ENCODE measurements at places on chromosomes 5 and 9. TPM values are rescaled to one million over a fixed set of nuclear protein-coding genes. Genes with fewer than 3 reads are reported as not detected.

GRCh38 chr5:43415935-43416802 lies 4.0 kb upstream of the CCL28 start:
- no peak for DNase-seq

DNA sequence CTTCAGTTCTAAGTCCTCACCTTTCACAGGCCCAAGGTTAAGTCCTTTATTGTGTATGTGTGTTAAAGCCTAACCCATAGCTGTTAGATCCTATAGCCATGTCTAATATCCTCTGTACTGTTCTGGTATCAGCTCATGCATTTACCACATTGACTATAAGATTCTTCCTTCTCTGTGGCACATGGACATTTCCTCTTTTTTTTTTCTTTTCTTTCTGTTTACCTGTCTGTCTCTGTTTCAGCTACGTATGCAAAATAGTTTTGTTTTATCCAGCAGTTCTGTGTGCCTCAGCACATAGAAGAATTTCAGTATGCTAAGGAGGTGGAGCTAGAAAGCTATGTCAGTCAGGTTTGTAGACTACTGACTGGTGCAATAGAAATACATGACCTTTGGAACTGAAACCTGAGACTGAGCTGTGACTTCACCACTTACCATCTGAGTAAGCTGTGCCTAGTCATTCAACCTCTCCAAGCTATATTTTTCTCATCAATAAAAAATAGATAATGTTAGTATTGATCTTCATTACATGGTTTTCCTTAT lies 155.6 kb upstream of the VLDLR start:
- peak; percentile 82 for DNase-seq

- no peak for DNase-seq
Observed at GRCh38 chr5:127976991-127977717, 106.4 kb upstream of the SLC12A2 start.

DNA sequence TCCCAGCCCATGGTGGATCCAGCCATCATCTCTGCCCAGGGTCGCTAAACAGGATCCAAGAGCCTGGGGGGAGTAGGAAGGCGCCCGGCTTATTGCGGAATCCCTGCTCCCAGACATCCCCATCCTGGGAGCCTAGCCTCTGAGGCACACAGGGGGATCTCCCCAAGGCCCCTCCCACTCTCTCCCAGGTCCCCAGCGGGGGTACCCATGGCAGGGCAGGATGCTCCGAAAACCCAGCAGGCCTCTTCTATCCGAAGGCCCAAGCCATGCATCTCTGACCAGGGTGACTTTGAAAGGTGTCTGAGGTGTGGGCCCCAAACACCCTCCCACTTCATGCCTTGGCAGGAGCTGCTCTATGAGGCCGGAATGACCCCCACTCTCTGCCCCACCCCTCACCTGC lies 81.7 kb upstream of the RUFY1 start:
- DNase-seq: no peak

DNA sequence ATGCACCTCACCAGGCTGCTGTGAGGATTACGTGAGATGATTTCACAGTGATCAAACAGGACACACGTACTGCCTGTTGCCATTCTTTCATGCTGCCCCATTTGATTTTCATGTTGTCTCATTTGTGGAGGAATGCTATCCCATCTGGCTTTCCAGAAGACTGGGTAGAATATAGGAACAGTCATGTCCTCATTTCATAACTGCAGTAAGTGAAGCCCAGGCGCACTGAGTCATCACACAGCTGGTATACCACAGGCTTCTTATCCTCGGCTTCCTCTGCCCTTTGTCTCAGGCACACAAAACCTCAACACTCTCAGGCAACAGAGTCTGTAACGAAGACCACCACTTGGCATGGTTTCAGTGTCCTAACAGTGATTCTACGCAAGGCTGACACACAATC lies 62.3 kb downstream of the LHFPL2 start:
- no peak for DNase-seq

DNA sequence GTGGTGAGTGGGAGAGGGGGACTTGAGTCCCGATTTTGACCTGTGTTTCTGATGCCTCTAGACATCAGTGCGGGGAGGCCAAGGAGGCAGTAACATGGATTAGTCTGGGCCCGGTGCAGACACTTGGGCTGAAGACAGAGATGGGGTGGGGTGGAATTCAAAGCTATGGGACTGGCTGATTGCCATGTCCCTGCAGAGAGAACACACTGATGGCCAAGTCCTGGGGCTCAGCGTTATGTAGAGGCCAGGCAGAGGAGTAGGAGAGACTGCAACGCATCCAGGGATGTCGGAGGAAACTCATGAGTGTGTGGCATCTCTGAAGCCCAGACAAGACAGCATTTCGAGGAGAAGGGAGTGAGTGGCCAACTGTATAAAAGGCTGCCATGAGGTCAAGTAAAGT lies 30.1 kb downstream of the PSD2 start:
- no peak for DNase-seq

- no peak for DNase-seq
Observed at GRCh38 chr5:50712479-50712878, 46.0 kb downstream of the PARP8 start.

DNA sequence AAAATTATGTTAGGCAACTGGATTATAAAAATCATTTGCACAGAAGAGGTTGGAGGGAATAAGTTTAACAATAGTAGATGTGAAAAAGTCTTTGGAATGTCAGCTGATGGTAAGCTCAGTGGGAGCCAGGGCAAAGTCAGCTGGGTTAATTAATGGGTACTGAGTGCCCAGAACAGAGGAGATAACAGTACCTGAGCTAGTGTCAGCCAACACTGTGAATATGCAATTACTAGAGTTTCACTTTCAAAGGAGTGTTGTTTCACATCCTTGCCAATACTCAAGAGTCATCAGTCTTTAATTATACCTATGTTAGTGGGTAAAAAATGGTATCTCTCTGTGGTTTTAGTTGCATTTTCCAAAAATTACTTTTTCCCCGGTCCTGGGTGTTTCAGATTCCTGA lies 135.1 kb downstream of the KIF4B start:
- no peak for DNase-seq

- DNase-seq: no peak
Observed at GRCh38 chr9:112582371-112583262, 96.0 kb downstream of the KIAA1958 start.

Gene PRUNE2
- total RNA-seq: 0.63 TPM

Gene STARD4
- total RNA-seq: 45.2 TPM

Gene MLANA
- not detected for total RNA-seq

Gene F2RL2
- total RNA-seq: 7.2 TPM

All from epithelial cell of proximal tubule (primary cell).